NCI-H1092 treated with DMSO at 0.1 percent for 48 hours (cell line): ENCODE measurements at places on chromosomes 13 and 19.

- DNase-seq = peak; percentile 94
Measured at GRCh38 chr13:112124141-112124540, 57.2 kb downstream of the SOX1 start.

DNA sequence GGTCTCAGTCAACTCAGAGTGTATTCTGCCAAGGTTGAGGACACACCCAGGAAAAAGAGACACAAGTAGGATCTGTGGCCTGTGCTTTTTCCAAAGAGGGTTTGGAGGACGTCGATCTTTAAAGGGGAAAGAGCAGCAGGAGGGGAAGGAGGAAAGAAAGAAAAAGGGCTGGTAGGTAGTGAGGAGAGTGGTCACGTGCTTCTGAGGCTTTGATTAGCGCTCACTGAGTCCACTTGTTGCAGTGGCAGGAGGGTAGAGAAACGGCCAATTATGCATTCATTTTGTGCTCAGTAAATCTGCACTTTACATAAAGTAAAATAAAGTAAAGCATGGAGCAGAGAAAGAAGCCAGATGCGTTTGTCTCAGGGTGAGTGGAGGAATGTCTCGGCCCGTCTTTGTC lies 126.0 kb upstream of the VSTM2B start:
- no peak for DNase-seq

- peak; percentile 64 for DNase-seq
Measured at GRCh38 chr19:42184401-42184861, 33.0 kb downstream of the DEDD2 start.

DNA sequence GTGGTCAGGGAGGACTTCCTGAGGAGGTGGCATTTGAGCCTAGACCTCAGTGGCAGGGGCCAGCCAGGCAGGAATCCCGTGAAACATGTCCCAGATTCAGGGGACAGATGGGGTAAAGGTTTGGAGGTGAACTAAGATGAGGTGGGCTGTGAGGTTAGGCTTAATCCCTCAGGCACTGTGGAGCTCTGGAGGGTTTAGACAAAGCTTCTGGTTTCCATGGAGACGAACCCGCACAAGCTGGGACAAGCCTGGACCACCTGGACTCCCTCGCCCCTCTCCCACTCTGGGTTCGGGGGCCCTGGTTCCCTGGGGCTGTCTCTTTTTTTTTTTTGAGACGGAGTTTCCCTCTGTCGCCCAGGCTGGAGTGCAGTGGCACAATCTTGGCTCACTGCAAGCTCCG lies 15.7 kb downstream of the TJP3 start:
- DNase-seq = no peak

GRCh38 chr13:109447667-109448066 lies 338.7 kb downstream of the IRS2 start:
- DNase-seq = no peak

- no peak for DNase-seq
Measured at GRCh38 chr19:9041023-9041422, 30.8 kb upstream of the MUC16 start.

- DNase-seq = no peak
Measured at GRCh38 chr19:54416695-54417491, 1.6 kb downstream of the TTYH1 start.

GRCh38 chr19:32719611-32720059 lies at the start of gene TDRD12:
TSS of gene TDRD12 (plus strand) at chr19:32719767. CDS start at chr19:32720073, 306 bp downstream.
- no peak for DNase-seq

DNA sequence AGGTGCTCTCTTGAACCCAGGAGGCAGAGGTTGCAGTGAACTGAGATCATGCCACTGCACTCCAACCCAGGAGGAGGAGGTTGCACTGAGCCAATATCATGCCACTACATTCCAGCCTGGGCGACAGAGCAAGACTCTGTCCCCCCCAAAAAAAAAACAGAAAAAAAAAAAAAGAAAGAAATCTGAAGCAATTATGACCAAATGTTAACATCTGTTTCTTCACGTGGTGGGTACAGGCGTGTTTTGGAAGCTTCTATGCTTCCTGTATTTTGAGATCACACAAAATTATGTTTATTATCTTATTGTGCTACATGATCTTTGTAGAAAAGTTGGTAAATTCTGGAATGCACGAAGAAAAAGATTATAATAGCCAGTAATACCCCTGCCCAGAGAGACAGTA lies 2.7 kb upstream of the ACP5 start:
- DNase-seq = no peak

GRCh38 chr19:15534957-15535864 lies 26.9 kb downstream of the CYP4F22 start:
- no peak for DNase-seq

- DNase-seq = no peak
Measured at GRCh38 chr13:70816853-70817252, 708.6 kb upstream of the KLHL1 start.

- no peak for DNase-seq
Measured at GRCh38 chr13:114145722-114146121, 13.3 kb upstream of the RASA3 start.

GRCh38 chr19:45499196-45500180 lies 1.2 kb downstream of the PPM1N start:
- DNase-seq = no peak

DNA sequence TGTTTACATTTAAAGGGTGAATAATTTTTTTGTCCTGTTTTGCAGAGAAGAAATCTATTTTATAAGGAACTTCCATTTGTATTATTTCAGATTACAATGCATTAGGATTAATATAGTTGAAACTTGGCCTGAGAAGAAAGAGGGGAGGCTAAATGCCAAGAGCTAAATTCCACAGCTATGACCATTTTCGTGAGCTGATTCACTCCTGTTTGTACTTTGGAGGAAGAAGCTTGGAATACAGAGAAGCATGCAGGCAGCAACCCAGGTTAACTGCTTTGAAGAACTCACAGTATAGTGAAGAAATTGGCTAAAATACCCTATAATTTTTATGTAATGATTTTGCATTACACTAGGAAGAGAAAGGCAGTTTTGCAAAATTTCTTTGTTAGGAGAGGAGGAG lies 309.4 kb upstream of the KLF12 start:
- DNase-seq = no peak

GRCh38 chr13:95494082-95494681 lies 58.3 kb upstream of the CLDN10 start:
- DNase-seq = peak; percentile 82

DNA sequence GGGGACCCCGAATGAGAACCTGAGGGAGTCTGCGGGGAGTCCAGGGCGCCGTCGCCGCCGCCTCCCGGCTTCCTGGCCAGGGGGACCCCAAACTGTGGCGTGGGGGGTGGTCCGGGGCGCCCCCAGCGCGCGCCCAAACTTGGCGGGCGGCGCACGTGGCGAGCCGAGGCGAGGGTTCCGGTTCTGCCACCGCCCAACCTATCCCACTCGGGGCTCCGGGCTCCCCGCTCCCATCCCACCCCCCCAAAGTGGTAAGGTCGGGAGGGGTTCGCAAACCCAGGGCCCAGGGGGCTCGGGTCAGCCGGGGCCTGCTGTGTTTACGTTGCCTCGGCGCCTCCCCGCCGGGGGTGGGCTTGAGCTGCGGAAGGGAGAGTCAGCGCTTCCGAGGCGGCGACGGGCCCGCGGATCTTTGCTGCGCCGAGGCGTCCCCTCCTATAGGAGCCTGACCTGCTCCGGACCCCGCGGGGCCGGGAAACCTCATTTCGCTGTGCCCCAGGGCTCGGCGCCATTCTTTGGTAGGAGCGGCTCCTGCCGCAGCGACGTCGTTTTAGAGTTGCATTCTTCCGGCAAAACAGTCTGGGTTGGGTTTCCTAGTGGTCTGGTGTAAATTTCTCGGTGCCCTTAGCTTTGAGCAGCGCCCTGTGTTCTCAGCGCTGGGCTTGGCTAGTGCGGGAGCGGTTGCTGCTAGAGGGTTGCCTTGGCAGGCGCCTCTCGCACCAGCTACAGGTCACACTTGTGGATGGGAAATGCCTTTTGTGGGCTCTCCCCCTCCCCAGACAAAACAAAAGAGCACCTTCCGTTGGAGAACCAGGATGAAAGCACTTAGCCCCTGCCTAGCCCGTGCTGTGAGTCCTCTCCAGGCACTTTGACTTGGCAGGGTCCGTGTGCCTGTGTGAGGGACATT lies 1.2 kb downstream of the DAZAP1 start:
- peak; percentile 23 for DNase-seq

DNA sequence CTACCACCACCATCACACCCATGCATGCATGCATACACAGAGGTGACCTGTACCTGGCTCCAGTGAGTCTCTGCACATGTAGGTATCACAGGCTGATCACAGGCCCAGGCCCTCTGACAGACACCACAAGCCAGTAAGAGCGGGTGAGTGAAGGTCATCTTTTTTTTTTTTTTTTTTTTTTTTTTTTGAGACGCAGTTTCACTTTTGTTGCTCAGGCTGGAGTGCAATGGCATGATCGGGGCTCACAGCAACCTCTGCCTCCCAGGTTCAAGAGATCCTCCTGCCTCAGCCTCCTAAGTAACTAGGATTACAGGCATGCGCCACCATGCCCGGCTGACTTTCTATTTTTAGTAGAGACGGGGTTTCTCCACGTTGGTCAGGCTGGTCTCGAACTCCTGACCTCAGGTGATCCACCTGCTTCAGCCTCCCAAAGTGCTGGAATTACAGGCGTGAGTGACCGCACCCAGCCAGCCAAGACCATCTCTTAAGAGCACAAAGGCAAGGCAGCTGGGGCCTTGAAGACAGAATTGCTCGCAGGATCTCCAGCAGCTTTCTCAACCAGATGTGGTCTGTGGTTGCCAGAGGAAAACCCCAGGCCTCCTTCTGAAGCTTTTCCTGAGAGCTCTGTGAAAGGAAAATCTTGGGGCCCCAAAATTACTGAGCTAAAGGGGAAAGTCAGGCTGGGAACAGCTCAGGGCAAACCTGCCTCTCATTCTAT lies 3.2 kb upstream of the NKG7 start:
- no peak for DNase-seq

DNA sequence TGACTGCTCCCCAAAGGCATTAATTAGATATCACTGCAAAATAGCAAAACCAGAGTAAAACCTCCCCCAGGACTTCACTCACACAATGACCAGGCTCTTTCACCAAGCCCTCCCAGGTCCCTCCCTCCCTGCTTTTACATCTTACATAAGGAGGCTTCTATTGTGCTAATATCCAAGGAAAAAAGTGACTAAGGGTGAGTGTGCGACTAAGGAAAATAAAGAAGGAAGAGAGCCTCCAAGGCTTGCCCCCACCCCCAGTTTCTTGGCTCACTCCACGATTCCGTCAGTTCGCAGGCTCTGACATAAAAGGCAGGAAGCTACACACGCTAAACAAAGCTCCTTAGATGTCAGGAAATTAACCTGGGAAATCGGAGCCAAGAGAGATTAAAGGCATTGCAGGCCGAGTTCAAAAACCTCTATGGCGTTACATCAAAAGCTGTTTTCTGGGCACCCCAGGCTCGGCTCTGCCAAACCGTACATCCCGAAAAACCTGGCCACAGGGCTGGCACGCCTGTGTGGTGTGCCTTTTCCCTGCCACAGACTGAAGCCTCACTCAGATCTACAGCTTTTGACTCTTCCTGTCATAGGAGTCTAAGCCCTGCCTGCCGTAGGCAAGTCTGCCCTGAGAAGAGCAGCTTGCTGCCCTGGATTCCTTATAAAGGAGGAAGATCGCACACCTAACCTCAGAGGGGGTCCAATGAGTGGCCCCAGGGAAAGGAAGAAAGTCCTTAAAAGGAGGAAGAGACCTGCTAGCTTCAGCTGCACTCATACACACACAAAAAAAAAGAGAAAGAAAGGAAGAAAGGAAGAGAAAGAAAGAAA lies 67.0 kb upstream of the SERP2 start:
- peak; percentile 67 for DNase-seq

- no peak for DNase-seq
Measured at GRCh38 chr19:10006335-10006708, 4.0 kb downstream of the COL5A3 start.

GRCh38 chr19:14840206-14840605 lies 5.2 kb upstream of the OR7A5 start:
- DNase-seq = no peak

DNA sequence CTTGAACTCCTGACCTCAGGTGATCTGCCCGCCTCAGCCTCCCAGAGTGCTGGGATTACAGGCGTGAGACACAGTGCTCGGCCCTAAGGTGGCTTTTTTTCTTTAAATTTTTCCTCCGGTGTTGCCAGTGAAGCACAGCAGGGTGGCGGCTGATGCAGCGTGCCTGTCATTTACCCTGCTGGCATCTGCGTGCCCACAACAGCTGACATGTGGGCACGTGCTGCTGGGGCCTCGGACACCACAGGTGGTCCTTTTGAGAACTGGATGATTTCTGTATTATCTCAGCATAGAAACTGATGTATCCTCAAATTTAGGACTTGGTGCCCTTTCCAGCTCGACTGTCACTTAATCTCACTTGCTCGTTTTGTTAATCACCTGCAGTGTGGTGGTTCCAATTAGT lies 31.2 kb upstream of the TEX29 start:
- no peak for DNase-seq

GRCh38 chr13:110070511-110071120 lies 236.3 kb downstream of the COL4A1 start:
- DNase-seq = no peak

DNA sequence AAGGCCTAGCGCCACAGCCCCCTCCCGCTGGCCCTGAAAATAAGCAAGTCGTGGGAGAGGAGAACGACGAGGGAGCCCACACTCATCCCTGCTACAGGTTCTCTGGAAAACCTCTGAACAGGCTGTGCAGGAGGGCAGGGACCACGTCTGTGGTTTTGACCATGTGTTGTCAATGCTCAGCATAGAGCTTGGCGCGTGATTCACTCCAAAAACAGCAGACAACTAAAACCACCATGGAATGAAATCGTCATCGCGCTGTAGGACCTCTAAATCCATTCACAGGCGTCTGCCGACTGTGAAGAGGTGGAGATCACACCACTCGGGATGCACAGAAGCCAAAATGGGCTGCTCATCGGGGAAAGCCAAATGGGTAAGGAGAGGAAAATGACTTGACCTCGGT lies 121.3 kb downstream of the COL4A1 start:
- no peak for DNase-seq

- DNase-seq = no peak
Measured at GRCh38 chr13:100608906-100609305, 20.3 kb upstream of the GGACT start.

DNA sequence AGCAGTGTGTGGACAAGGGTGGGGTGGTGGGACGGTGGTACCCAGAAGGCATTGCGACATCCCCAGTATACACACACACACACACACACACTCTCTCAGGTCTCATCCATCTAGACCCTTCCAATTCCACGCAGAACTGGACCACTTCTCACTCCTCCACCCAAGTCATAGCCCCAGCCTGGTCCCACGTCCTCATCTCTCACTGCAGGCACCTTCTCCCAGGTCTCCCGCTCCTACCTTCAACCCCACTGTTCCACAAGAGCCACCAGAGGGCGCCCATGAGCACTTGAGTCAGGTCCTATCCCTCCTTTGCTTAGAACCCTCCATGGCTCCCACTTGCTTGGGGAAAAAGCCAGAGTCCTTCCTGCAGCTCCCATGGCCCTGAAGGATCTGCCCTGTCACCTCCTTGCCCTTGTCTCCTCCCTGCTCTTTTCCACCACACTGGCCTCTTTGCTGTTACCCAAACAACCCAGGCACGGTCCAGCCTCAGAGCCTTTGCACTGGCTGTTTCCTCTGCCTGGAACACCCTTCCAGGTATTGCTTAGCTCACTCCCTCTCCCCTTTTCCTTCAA lies 62.6 kb downstream of the IER2 start:
- peak; percentile 16 for DNase-seq
